ENCODE measurements at places on chromosomes 3 and 15.

- DNase-seq, result no peak
These were observed 128.4 kb upstream of the TP63 start for GRCh38 chr3:189502676-189503257.

- no peak for DNase-seq
These were observed 243.5 kb upstream of the SLCO3A1 start for GRCh38 chr15:91609966-91610365.

- DNase-seq, result no peak
These were observed 914.9 kb downstream of the ZPLD1 start for GRCh38 chr3:103349760-103350159.

GRCh38 chr3:6714962-6715361, 146.0 kb upstream of the GRM7 start:
- no peak for DNase-seq

DNA sequence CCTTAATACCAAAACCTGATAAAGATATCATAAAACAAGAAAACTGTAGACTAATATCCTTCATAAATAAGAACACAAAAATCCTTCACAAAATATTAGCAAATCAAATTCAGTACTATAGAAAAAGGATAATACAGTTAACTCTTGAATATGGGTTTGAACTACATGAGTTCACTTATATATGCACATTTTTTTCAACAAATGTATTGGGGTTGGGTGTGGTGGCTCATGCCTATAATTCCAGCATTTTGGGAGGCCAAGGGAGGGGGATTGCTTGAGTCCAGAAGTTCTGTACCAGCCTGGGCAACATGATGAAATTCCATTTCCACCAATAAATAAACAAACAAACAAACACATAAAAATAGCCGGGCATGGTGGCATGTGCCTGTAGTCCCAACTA, 39.2 kb downstream of the GOLGB1 start:
- DNase-seq, result no peak

Measured in NCI-H748 treated with DMSO at 0.1 percent for 48 hours (cell line).